Activated T-cell treated with anti-CD3 and anti-CD28 coated beads for 24 hours (primary cell): ENCODE measurements at places on chromosomes 6 and 20.

GRCh38 chr6:17780061-17780460 is 73.3 kb upstream of the NUP153 start:
- no peak for DNase-seq

GRCh38 chr6:170434821-170435155 is 118.3 kb downstream of the PSMB1 start:
- no peak for DNase-seq

DNA sequence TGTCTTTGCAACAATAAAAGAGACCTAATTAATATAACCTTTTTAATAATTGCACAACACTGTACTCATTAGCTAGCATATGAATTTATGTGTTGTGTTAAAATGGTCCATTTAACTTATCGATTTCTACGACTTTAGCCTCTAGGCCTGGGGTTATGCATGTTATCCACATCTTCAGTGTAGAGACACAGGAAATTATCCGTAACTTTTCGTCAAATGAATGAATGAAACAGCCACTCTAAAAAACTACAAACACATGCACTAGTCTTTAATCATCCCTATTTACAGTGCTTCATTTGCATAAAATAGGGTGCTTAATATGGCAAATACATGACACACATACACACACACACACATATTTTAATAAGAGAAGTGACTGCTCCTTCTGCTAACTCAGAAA is 22.3 kb upstream of the LMBRD1 start:
- DNase-seq, result no peak

DNA sequence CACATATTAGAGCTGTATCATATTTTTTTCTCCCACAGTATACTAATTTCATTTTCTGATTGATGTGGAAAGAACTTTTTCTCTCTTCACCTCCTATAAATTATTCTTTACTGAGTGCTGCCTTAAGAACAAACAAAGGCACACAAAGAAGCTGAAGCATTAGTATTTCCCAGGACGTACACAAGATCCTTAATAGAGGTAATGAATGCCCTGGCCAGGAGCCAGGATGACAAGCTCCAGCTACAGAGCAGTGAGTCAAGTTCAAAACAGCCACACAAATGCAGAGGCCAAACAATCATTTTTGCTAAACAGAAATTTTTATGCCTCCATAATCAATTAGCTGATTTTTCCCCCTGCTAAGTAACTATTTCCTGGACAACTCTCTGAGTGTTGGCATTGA is 639.6 kb downstream of the EPHA7 start:
- DNase-seq, result no peak

DNA sequence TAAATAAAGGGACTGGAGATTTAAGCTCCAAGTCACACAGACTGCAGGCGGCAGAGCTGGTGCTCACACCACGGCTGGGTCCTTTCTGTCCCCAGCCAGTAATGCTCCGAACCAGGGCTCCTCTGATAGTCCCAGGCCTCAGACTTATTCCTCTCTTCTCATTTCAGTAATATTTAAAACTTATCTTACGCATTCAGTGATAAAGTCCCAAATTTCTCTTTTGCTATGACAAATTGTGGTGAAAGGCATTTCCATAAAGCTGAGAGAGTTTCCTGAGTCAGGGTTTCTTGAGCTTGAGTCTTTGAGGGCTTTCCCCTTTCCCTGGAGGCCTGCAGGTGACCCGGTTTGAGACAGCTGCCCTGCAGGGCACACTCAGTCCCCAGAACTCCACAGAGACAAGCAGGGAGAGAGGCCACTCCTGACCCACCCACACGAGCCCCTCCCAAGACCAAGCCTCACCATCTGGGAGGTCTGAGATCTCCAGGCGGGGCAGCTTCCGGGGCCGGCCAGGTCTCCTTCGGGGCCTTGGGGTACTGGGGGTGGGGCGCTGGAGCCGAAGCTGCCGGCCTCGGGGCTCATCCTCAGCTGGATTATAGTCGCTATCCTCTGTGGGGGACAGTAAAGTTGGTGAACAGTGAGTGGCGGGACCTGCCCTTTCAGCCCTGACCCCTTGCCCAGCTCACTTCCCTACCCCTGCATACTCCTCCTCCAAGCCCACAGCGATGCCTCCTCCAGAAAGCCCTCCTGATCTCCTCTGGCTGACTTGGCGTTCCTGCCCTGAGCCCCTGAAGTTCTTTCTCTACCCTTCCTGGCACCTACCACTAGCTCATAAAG is 6.6 kb downstream of the ZNF335 start:
- no peak for DNase-seq

DNA sequence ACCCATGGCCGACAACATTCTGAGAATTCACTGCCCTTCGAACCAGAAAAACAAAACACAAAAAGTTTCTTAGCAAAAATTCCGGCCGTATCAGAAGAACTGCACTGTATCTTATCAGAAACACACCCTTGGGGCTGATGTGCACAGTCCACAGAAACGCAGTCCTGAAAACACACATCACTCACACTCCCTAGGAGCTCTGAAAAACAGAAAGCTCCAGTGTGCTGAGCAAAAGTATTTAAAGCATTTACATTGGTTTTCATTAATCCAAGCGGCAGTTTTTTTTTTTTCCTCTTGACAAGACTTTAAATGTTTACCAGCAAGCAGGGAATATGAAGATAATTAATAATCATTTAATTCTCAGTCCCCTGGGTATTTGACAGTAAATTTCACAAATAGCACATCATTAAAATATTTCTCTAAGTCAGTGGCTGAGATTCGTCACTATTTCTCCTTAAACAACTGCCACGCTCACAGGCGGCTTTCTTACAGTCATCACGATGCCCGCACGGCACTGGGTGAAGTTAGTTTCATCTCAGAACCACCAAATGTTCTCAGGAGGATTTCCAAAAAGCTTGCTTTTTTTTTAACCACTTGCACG is 13.3 kb downstream of the NFATC2 start:
- no peak for DNase-seq

DNA sequence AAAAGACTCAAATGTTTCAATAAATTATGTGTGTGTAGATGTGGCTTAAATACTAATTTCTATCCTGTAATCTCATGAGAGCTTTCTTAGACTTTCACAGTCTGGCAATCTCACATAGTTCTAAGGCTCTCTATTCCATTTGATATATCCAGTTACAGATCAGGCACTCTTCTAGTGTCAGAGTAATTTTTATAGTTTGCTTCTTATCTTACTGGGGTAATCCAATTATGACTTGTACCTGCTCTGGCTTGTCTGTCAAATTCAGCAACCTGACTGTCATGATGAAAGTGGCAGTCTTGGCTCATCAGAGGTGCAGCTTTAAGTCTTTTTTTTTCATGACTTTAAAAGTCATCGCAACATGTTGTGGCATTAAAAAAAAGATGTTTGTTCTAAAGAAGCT is 513.2 kb upstream of the MAN1A1 start:
- no peak for DNase-seq

GRCh38 chr6:128029826-128030225 is 129.0 kb upstream of the THEMIS start:
- no peak for DNase-seq

- DNase-seq, result no peak
Observed at GRCh38 chr6:105936972-105937371, 149.2 kb upstream of the PRDM1 start.

DNA sequence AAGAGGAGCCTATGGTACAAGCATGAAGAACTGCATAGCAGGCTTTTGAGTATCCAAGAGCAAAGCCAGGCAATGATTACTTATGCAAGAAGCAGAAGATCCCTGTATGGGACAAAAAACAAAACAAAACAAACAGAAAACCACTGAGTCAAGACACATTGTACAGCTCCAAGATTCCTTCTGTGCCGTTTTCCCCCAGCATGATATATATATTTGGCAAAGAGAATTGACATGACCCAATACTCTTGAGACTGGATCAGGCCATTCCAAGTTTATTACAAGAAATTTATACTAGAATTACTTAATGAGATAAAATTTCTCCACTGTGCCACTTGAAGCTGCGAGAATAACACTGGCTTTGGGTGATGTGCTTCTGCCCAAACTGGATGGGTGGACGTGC is 65.5 kb downstream of the TRMT11 start:
- DNase-seq, result no peak

DNA sequence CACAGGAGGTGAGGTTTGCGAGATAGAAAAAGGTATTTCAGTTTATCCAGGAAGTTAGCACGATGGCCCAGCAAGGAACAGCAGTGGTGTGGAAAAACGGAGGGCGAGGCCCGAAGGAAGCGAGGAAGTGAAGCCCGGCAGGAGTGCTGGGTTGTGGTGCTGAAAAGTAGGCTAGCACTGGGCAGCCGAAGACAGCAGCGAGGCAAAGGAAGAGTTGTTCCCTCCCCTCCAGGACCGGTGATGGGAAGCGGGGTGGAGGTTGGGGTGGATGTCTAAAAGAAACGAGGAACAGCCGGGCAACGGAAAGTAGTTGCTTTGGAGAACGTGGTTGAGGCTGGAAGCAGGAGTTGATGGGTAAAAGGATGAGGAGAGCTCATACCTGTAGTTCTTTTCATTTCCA is 1.4 kb downstream of the METTL24 start:
- DNase-seq, result no peak

DNA sequence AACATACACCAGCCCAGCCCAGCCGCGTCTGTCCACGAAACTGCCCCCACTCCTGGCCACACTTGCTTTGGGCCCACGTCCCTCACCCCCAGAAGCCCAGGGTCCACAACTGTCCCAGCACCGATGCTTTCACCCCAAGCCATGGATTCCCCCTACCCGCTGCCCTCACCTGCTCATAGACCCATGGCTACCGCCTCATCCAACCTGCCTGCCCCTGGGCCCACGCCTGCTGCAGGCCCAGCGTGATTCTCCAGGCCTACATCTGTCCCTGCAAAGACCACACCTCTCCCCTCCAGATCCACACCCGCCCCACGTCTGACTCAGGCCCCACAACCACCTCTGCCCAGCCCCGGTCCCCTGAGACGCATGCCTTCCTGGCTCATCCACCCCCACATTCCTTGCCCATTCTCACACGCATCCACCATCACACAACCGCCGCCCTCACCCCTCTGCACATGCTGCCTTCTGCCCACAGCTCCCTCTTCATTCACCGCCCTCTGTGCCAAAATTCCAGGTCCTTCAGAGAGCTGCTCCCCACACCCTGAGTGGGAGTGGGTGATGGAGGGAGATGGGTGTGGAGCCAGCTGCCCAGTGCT is 86.7 kb downstream of the GRM4 start:
- DNase-seq, result no peak

DNA sequence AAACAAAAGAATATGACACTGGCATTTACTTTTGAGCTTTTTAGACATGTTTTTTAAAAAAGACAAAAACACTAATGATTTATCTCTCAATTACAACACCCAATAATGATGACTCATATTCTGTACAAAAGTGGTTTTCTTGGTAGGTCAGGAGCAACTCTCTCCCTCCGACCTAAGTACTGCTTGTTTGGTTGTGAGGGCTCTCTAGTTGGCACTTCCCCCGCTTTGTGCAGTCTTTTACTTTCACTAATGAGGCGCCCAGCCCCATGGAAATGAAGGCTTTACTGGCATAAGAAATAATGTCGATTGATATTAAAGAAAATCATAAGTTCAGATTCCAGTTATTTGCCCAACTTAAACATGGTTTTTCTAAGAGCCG is 1.3 kb downstream of the KPNA5 start:
- DNase-seq, result no peak

DNA sequence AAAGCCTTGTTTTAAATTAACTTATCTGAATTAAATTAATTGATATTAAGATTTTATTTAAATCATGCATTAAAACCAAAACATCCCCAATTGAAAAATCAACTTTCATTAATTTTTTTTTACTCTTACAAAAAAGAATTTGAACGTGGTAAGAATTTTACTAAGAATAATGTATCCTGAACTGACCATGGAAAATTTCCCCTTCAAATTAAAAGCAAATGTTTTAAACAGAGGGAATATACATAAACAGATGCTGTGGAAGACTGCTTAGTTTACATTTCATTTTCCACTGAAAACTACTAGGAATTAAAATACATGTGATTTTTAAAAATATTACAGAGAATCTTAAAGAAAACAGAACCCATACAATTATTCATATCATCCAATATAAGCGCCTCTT is 2.3 kb downstream of the RNF24 start:
- no peak for DNase-seq

- DNase-seq, result no peak
Observed at GRCh38 chr6:130359736-130360135, 6.1 kb upstream of the TMEM200A start.

DNA sequence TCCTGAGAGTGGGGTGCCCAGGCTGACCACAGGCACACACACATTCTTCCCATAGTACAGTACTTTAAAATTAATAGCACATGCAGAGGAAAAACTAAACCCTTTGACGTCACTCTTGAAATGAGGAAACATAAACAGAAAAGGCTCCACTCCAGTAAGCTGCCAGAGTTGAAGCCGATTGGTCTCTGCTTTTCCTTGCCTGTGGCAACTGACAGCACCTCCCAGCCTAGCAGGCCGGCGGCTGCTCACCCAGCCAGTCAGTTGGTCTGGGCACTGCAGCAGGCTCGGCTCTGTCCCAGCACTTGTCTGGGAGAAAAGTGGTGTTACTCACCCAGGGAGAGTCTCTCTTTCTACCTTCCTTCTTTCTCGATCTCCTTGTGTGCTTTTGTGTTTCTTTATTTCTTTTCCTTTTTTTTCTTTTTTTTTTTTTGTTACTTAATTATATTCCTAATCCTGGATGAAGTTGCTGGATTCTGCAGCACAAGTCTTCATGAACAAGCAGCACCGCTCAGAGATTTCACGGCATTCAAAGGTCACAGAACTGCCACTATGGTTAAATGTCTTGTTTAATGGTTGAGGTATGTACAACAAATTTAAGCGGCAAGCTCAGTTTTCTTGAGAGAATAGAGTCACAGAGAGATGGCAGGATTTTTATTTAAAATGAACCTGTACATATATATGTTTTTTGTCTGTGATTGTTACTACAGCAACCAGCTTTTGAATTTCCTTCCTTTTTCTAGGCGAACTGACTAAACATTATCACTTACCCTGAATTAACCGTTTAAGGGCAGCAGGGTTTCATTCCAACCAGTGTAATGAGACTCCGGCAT is at the start of gene PDE7B:
Gene PDE7B (plus strand): TSS at position 260 of the 830 bp plus-strand sequence.
- no peak for DNase-seq

GRCh38 chr6:5851261-5851757 is 155.4 kb downstream of the NRN1 start:
- peak; percentile 62 for DNase-seq

DNA sequence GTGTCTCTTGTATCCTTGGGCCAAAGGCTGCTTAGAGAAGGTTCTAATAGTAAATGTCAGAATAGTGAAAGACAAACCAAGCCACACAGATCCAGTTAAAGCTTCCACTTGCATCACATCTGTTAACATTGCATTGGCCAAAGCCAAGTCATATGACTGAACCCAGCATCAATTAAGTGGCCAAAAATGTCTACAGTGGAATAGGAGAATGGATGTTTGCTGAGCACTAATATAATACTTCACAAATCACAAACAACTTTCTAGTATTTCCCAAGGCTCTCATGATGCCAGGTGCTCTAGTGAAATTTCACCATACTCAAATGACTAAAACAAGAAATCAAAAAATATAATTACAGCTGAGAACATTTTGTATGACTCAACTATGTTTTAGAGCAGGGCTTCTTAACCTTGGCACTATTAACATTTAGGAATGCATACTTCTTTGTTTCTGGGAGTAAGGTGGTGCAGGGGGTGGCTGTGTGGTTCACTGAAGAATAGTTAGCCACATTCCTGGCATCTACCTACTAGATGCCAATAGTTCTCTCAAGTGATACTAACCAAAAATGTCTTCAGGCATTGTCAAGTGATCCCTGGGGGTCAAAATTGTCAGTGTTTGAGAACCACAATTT is 148.0 kb upstream of the SPTLC3 start:
- no peak for DNase-seq
